GM12878 (cell line): ENCODE measurements at places on chromosomes 16 and 17. TPM values are rescaled to one million over a fixed set of nuclear protein-coding genes. Genes with fewer than 3 reads are reported as not detected.

GRCh38 chr17:29294580-29294900 lies 592 bp upstream of the NUFIP2 start:
- H3K36me3 ChIP-seq, result no peaks in the 10 kb centered on the region; the same call in 1 of the 2 replicates
- peak overlapping the region; percentile 72 for H3K4me3 ChIP-seq
- no peak for DNase-seq
- H3K27ac ChIP-seq, result peak overlapping the region; percentile 97
- H3K4me1 ChIP-seq, result peaks cover 2% of the 10 kb centered on the region; the same call in 1 of the 2 replicates

DNA sequence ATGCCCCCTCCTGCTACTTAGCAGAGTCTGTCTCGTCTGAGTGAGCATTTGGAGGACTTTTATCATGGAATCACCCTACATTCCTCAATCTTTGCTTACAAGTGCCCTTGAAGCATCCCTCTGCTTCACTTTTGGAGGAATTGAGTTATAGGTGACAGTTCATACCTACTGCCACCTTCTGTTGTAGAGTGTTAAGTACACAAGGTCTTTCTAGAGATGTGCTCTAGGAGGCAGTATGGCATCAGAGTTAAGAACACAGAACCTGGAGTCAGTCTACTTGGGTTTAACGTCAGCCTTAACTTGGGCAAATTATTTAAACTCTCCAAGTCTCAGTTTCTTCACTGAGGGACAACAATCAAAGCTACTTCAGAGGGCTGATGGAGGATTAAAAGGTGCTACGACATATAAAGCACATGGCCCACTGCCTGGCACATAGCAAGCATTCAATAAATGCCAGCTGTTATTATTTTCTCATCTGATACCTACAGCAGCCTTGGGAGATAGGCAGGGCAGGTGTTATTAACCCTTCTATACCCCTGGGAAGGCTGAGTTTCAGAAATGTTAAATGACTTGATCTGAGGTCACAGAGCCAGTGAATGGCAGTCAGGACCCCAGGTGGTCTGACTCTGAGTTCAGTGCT lies 62.2 kb downstream of the UTP18 start:
- H3K27me3 ChIP-seq, result no peaks in the 10 kb centered on the region
- H3K36me3 ChIP-seq, result no peaks in the 10 kb centered on the region
- DNase-seq, result no peak
- H3K27ac ChIP-seq, result no peak overlapping the region

DNA sequence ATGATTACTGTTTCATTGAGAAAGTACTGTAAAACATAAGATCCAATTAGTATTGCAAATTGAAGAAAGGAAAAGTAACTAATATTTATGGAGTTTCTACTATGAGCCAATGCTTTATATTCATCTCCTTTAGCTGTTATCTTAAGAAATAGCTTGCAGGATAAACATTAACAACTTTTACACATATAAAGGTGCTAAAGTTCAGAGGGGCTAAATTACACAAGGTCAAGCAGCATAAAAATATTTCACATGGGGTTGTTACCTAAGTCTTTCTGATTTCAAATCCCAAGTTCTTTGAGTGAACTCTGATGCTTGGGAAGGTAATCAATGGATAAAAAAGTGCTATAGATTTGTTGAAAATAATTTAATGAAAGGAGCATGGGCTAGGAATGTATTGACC lies 765.5 kb downstream of the CDH8 start:
- DNase-seq, result no peak
- no peaks in the 10 kb centered on the region for H3K36me3 ChIP-seq
- H3K4me1 ChIP-seq, result no peaks in the 10 kb centered on the region
- no peaks in the 10 kb centered on the region for H3K27me3 ChIP-seq

DNA sequence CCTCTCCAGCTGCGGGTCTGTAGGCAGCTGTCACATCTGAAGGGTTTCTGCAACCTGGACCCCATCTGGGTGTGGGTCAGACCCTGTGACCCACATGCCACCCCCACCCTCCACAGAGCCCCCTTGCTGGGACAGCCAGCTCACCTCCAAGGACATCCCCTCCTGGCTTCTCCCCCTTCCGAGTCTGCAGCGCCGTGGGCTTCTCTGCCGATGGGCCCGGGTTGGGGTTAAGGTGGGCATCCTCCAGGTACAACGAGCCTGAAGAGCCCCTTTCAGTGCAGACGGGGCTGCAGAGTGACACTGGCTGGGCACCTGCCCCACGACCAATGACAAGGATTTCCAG lies 28.9 kb downstream of the OR1D5 start:
- no peak for DNase-seq
- H3K27ac ChIP-seq, result no peak overlapping the region
- no peaks in the 10 kb centered on the region; the same call in 1 of the 2 replicates for H3K27me3 ChIP-seq
- H3K36me3 ChIP-seq, result no peaks in the 10 kb centered on the region

- no peaks in the 10 kb centered on the region for H3K27me3 ChIP-seq
- no peak overlapping the region for H3K4me3 ChIP-seq
- no peak overlapping the region for H3K27ac ChIP-seq
- no peaks in the 10 kb centered on the region for H3K4me1 ChIP-seq
These were observed 107.3 kb downstream of the OR1D5 start for GRCh38 chr17:2955931-2956582.

The SMIM5 gene
- not detected in 2 replicates for total RNA-seq

The SLC43A2 gene
- total RNA-seq, result 14.0 and 14.1 TPM in 2 replicates
